Progenitor cell of endocrine pancreas (in vitro differentiated cells): ENCODE measurements at places on chromosomes 4 and X. TPM values are rescaled to one million over a fixed set of nuclear protein-coding genes. Genes with fewer than 3 reads are reported as not detected.

DNA sequence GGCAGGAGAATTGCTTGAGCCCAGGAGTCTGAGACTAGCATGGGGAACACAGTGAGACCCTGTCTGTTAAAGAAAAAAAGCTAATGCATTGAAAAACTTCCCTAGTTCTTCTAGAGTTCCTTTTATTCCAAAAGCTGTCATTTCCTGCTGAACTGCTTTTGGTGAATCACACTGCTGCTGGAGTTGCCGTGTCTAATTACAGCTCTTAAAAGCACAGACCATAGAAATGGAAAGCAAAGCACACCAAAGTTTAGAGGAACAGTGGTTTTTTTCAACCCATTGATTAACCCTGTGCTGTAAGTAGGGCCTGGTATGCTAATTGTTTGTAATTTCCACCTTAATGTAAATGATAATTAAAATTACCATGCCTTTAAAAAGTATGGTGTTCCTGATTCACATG, 52.4 kb downstream of the SEPTIN11 start:
- no peak overlapping the region for H3K4me3 ChIP-seq
- H3K4me1 ChIP-seq: peaks cover 6% of the 10 kb centered on the region
- DNase-seq: no peak
- H3K27me3 ChIP-seq: no peaks in the 10 kb centered on the region
- peaks cover 22% of the 10 kb centered on the region for H3K36me3 ChIP-seq

DNA sequence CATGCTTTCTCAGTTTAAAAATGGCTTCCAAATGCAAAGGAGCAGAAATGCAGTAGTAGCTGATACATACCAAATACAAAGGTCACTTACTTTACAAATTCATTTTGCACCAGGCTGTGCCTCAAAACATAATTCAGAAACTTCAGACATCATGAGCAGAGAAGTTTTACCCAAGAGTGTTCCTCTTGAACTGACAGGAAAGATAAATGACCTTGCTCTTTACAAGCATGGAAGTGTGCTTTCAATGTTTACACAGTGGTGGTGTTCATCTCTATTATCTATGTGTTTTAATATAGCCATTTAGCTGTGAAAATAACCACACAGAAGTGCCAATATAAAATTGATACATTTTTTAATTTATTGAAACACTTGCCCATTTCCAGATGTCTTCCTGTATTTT, 383.4 kb downstream of the ANKRD50 start:
- H3K36me3 ChIP-seq: no peaks in the 10 kb centered on the region
- H3K27me3 ChIP-seq: no peaks in the 10 kb centered on the region
- H3K4me3 ChIP-seq: no peak overlapping the region
- peaks cover 12% of the 10 kb centered on the region for H3K4me1 ChIP-seq
- no peak overlapping the region for H3K27ac ChIP-seq

DNA sequence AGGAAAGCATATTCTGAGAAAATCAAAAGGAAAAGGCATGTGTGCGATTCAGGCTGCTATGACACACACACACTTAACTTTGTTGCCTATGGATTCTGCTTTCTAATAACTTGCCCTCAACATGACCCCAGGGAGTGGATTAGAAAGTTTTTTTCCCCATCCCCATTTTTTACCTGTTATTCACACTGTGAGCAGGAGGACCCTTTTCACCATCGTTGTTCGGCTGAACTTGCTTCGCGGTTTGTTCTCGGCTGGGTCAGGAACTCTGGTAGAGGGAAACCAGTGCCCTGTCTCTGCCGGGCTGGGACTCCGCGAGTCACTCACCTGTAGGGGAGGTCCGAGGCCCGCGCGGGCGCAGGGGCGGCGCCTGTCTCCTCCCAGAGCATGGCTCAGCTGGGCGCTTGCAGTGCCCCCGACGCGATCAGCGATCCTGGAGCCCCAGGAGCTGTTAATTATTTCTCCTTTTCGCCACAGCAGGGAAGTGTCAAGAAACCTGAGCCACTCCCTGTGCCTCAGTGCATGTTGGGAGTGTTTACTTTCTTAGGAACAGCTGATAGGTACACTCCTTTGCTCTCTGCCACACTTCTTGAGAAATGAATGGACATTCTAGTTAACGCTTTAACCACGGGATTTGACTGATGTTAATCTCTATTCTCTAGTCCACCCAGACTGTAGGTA, at the start of gene RASSF6:
RASSF6 (minus strand) TSS at position 322 of the 678 bp plus-strand sequence. CDS start 8,641 bp downstream, outside the sequence.
- H3K36me3 ChIP-seq: no peaks in the 10 kb centered on the region
- H3K4me3 ChIP-seq: peak within 1 kb of the TSS; percentile 93
- no peaks in the 10 kb centered on the region for H3K27me3 ChIP-seq
- DNase-seq: peak; percentile 79

GRCh38 chr4:4952273-4952672, 67.0 kb downstream of the CYTL1 start:
- no peak for DNase-seq
- no peaks in the 10 kb centered on the region for H3K4me1 ChIP-seq
- H3K36me3 ChIP-seq: no peaks in the 10 kb centered on the region

Gene OPHN1
- 6.5 and 7.2 TPM in 2 replicates for total RNA-seq

Gene PRR32
- total RNA-seq: not detected in 2 replicates

Gene AKAP4
- total RNA-seq: not detected in 2 replicates

Gene MYL5
- 22.6 and 23.7 TPM in 2 replicates for total RNA-seq

Gene HTN1
- total RNA-seq: not detected in 2 replicates
